Activated CD8-positive, alpha-beta T cell treated with anti-CD3 and anti-CD28 coated beads, Interleukin-2, amount 10 ng/mL, durations not matched to agents 7 days and 5 days (primary cell): ENCODE measurements at places on chromosomes 5 and 9. TPM values are rescaled to one million over a fixed set of nuclear protein-coding genes. Genes with fewer than 3 reads are reported as not detected.

The SPINK1 gene
- total RNA-seq: not detected

The FGF18 gene
- total RNA-seq: not detected

DNA sequence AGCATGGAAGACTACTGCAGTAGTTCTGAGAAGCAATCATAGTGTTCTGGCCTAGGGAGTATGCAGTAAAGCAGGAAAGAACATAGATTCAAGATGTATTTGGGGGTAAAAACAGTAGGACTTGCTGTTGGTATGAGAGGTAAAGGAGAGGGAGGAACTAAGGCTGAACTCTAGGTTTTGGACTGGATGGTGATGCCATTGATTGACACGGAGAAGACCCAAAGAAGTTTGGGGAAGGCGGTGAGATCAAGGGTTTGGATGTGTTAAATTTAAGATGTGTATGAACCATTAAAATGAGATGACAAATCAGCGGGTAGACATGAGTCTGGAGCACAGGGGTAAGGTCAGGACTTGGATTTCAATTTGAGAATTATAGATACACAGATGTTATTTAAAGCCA is 2.0 kb upstream of the CDC37L1 start:
- no peak for DNase-seq
- H3K27me3 ChIP-seq: peaks cover 5% of the 10 kb centered on the region

DNA sequence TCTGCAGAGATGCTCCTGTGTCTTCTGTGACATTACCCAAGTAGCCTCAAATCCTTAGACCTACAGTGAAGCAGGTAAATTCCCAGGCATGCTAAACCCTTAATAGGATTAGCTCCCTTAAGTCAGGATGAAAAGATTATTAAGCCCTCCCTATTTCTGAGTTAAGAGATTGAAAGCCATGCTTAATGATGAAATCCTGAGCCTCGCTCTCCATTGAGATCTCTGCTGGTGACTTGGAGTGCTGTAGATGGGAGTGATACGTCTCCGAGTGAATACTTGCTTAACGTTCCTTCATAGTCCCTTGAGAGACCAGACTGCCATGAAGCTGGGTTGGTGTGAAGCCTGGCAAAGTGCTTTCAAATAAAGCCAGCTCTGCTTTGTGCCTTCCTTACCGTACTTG is 34.2 kb downstream of the AOPEP start:
- no peak for DNase-seq
- H3K27ac ChIP-seq: no peak overlapping the region
- peaks cover 5% of the 10 kb centered on the region for H3K36me3 ChIP-seq
- H3K4me1 ChIP-seq: peaks cover 2% of the 10 kb centered on the region
- no peaks in the 10 kb centered on the region for H3K27me3 ChIP-seq

The FNIP1 gene
- total RNA-seq: 25.5 TPM

DNA sequence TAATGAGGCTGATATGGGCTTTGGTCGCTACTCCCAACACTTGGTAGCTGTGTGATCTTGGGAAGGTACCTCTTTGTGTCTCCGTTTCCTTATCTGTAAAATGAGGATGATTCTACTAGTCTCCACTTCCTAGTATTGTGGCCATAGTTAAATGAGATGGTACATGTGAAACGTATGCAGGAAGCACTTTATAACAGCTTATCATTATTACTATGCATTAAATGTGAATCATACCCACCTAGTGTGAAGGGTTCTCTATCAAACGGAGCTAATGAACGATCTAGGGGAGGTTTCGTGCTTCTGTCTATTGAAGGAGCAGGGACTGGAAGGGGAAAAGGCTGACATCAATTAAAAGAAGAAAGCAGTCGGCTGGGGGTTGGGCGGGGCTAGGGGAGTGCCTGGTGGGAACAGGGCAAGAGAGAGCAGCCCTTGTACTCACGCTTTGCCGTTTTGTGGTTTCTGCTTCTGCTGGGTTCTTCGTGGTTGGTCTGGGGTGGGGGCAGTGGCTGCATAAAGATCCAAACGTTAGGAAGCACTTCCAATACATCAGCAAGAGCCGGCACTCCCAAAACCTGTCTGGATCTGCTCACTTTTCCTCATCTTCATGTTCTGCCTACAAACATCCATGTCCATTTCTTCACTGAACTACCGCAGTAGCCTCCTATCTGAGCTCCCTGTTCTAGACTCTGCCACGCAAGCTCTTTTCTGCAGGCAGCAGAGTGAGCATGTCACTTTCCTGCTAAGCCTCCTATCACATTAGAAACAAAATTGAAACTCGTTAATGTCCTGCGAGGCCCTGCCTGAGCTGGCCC is 30.8 kb downstream of the LCP2 start:
- peaks cover 97% of the 10 kb centered on the region for H3K36me3 ChIP-seq
- H3K4me3 ChIP-seq: peak overlapping the region; percentile 62
- no peaks in the 10 kb centered on the region for H3K27me3 ChIP-seq
- H3K27ac ChIP-seq: peak overlapping the region; percentile 90
- DNase-seq: peak; percentile 77
- H3K4me1 ChIP-seq: peaks cover 97% of the 10 kb centered on the region

- H3K4me1 ChIP-seq: no peaks in the 10 kb centered on the region
- no peak overlapping the region for H3K27ac ChIP-seq
These were observed 808.0 kb downstream of the TLE1 start for GRCh38 chr9:80881320-80881719.

GRCh38 chr5:61468483-61468865 is 136.4 kb downstream of the ZSWIM6 start:
- H3K4me1 ChIP-seq: peaks cover 9% of the 10 kb centered on the region
- no peaks in the 10 kb centered on the region for H3K27me3 ChIP-seq
- no peak for DNase-seq
- no peak overlapping the region for H3K4me3 ChIP-seq
